ENCODE measurements at places on chromosomes 1 and 21.

DNA sequence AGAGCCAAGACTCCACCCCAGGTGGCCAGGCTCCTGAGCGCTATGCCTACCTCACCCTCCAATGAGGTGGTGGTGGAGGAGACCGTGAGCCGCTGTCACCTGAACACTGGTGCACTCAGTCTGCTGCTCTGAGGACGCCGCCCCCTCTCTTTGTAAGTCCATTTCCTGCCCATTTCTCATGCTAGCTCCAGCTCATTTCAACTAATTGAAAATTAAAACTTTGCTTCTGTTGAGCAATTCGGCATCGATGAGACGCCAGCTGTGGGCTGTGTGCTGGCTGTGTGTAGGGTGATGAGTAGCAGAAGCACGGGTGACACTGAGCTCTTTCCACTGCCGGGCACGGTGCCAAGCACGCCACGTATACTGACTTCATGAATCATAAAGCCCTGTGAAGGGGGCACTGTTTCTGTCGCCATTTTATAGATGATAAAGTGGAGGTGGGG, 11.2 kb downstream of the TNFRSF1B start:
- peak; percentile 94 for DNase-seq

DNA sequence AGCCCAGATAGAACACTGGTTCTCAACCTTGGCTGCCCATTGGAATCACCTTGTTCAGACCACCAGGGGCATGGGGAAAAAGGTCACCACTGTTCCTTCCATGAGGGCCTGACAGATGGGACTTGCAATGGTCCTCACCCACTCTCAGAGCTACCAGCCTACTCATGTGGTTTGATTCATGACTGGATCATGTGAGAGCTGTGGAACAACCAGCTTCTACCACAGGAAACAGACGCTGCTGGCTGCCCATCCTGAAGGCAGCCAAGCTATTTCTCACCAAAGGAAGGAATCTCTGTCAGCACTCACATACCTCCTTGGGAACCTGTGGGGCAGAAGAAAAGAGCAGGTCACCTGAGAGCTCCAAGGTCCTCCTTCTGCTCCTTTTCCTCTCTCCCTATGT, 53.6 kb downstream of the CAPN8 start:
- no peak for DNase-seq

GRCh38 chr1:27572679-27573426, 31.1 kb downstream of the AHDC1 start:
- DNase-seq: no peak

DNA sequence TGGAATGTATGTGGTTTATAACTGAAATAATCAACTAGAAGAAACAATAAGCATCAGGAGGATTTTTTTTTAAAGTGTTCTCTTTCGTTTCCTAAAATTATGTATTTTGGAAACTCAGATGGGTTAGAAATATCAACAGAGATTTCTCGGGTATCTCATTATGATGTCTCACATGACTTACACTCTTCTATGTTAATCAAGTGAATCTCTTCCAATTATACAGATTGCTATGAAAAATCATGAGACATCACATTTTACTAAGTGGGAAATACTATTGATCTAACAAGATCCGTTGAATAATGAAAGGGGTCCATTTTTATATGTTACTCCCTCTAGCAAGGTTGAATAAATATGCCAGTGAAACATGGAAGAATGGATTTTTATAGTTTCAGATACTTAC, 54.7 kb upstream of the NRIP1 start:
- no peak for DNase-seq

DNA sequence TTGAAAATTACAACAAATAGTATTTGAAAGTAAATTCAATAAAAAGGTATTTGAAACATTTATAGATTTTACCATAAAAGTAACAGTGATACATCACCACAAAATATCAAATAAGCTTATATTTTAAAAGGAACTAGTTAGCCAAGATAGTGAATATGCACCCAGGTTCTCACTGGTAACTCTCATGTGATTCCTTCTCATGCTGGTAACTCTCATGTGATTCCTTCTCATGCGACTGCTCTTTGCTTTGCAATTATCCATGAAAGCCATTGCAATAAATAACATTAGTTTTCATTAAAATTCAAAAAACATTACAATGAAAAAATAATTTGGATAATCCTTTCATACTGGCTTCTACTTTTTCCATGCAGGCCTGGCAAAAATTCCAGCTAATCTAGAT, 75.4 kb downstream of the AHCTF1 start:
- no peak for DNase-seq

- no peak for DNase-seq
Measured at GRCh38 chr1:50831300-50832061, 128.6 kb downstream of the FAF1 start.

GRCh38 chr1:33186936-33187335, 5.1 kb upstream of the TRIM62 start:
- DNase-seq: no peak

DNA sequence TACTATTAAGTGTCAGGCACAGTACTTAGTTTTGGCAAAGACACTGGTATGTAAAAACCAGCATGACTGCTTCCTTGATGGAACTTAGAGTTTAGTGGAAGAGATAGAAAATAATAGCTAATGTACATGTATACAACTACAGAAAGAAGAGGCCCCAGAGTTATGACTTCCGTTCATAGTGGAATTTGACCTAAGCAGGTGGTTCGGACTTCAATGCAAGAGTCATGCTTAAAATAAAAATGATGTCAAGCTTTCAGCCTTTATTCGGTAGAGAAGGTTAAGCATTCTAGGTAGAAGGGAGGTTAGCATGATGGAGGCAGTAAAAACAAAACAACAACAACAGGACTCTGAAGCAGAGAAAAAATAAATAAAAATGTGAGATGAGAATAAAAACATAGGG, 165.9 kb downstream of the KCNT2 start:
- DNase-seq: no peak

- DNase-seq: no peak
Measured at GRCh38 chr1:201053155-201053860, 29.8 kb upstream of the KIF21B start.

DNA sequence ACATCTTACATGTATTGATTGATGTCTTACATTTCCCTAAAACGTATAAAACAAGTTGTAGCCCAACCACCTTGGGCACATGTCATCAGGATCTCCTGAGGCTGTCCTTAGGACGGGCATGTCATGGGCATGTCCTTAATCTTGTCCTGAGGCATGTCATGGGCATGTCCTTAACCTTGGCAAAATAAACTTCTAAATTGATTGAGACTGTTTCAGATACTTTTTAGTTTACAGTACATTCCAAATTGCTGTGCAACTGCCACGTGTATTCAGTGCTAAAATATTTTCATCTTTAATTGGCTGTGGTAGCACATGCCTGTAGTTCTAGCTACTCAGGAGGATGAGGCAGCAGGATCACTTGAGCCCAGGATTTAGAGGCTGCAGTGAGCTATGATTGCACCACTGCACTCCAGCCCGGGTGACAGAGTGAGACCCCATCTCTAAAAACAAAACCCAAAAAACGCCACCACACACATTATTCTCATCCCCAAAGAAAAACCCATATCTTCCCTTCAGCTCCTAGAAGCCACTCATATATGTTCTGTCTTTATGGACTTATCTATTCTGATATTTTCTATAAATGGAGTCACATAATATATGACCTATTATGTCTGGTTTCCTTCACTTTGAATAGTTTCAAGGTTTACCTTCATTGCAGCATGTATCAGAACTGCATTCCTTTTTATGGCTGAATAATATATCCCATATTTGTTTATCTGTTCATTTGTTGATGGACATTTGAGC, 96.0 kb upstream of the BTG3 start:
- DNase-seq: no peak

- no peak for DNase-seq
Measured at GRCh38 chr1:62187548-62187947, 7.1 kb upstream of the L1TD1 start.

DNA sequence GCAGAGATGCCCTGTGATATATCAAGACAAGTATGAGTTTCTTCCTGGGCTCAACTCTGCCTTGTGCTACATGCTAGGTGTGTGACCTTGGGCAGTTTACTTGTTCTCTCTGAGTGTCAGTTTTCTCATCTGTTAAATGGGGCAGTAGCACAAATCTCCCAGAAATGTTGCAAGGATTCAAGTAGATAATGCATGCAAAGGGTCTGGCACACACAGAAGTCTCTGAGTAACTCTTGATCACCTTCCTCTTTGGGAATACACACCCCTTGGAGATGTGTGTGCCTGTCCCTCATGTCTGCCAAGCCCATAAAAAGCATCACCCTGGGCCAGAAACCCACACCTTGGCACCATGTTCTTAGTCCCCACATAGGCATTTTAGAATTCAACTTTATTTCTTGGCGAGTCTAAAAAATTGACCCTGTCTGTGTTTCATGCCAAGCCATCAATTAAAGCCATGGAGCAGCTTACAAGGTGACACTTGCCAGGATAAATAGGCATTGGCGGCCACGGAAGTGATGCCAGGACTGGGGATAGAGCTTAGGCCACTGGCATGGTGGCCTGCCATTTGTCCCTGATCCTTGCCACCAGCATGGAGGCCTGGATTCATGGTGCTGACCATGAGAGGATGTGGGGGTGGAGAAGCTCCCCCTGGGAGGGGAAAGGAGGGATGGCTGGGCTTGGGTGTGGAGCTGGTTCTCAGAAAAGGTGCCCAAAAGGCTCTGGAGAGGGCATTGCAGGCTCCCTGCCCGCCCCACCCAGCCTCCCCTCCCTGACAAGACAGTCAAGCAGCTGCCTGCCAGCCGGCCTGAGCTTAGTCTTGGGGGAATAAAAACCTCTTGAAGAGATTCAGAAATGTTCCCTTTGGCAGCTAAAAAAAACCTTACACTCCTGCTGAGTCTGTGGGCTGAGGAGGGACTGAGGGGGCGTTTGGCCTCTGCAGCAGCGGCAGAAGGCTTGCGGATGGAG, 118.0 kb upstream of the IPO9 start:
- DNase-seq: no peak

GRCh38 chr1:163414778-163415177, 93.0 kb downstream of the NUF2 start:
- no peak for DNase-seq

DNA sequence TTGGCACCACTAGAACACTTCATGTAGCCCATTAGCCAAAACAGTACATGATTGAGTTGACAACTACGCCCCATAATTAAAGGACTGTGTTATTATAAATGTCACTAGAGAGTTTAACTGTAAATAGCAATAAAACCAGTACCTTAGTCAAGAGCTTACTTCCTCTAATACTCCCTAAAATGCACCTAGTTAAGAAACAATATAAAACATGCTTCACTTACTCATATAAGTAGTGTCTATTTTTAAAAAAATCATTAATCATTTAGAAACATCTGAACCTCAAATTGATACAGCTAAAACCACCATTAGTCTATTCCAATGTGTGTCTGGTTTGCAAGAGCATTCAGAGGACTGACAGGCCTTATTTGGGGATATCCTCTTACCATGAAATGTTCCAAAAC, 25.3 kb downstream of the PTP4A2 start:
- DNase-seq: no peak

DNA sequence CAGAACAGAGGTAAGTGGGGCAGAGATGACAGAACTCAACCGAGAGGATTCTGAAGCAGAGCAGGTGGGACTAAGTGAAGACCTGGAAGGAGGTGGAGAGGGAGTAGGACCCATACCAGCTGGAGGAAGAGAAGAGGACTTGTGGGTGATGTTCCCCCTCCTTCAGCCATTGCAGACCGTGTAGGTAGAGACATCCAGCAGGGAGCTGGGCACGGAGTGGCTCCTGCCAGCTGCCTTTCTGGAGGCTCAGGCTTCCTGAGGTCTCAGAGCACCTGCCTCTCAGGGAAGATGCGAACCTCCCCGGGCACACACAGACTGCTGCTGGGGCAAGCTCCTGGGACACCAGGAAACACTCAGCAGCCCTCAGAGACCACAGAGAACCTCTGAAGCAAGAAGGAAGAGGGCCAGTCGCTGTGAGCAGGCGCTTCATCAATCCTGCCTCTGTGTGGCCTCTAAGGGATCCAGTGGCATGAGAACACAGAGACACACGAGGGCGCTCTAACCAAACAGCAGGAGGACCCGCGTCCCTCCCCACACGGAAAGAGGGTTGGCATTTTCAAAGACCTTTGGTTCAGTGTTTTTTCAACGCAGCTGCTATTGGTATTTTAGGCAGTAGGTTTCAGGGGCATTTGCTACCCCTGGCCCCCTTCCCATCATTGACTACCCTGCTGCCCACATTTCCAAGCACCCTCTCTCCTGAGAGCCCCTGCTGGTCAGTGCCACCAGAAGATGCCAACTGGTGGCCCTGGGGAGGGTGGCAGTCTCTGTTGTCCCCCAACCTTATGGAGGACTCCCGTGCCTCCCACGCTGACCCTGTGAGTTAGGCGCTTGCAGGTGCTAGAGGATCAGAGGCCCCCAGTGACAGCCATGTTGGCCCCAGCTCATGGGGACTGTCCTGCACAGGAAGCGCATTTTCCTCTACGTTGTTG, 89.6 kb upstream of the EDN2 start:
- DNase-seq: peak; percentile 51
